Effector memory CD4-positive, alpha-beta T cell (primary cell): ENCODE measurements at places on chromosomes 1 and 21.

GRCh38 chr1:6634371-6635052 is 9.8 kb downstream of the THAP3 start:
- H3K27me3 ChIP-seq = no peaks in the 10 kb centered on the region
- no peak overlapping the region for H3K4me3 ChIP-seq
- no peak overlapping the region for H3K27ac ChIP-seq
- no peak for DNase-seq
- peaks cover 75% of the 10 kb centered on the region for H3K36me3 ChIP-seq
- H3K4me1 ChIP-seq = no peaks in the 10 kb centered on the region

DNA sequence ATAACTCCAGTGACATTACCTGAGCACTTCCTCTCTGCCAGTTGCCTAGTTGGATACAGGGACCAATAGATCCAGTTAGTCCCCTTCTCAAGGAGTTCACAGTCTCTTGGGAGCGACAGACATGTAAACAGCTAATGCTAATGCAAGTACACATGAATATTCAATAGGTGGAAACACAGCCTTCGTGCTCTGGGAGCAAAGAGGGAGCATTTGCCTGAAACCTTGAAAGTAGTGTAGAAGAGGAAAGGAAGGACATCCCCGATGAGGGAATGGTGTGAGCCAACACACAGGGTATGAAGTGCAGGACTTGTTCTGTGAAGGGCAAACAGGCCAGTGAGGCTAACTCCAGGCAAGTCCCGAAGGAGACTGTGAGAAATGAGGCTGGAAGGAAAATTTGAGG is 3.8 kb upstream of the TMEM222 start:
- H3K36me3 ChIP-seq = no peaks in the 10 kb centered on the region
- no peak overlapping the region for H3K4me3 ChIP-seq
- peaks cover 8% of the 10 kb centered on the region for H3K27me3 ChIP-seq
- no peak for DNase-seq
- peaks cover 8% of the 10 kb centered on the region for H3K4me1 ChIP-seq

DNA sequence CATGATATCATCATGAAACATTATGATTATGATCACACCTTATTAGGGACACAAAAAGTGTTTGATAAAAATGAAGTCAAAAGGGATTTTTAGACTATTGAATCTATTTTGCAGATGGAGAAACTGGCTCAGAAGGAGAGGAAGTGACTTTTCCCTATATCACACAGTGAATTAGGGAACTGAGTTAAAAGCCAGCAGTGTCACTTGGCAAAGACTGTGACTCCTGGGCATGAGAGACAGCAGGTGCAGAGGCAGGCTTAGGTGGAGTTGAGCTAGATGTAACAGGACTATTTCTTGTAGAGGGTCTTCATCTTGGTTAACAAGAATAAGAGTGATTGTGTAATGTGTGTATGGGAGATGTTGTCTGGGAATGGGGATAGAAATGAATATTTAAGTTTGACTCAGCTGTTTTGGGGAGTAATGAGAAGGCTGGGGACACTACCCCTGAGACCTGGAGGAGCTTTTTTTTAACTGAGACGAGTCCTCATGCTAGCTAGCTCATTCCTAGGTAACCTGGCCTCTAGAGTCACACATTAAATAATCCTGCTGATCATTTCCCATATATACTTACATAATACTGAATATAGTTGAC is 1.0 kb upstream of the CD84 start:
- H3K4me3 ChIP-seq = no peak overlapping the region
- no peaks in the 10 kb centered on the region for H3K27me3 ChIP-seq
- H3K27ac ChIP-seq = peak overlapping the region; percentile 34
- DNase-seq = no peak
- H3K36me3 ChIP-seq = no peaks in the 10 kb centered on the region

DNA sequence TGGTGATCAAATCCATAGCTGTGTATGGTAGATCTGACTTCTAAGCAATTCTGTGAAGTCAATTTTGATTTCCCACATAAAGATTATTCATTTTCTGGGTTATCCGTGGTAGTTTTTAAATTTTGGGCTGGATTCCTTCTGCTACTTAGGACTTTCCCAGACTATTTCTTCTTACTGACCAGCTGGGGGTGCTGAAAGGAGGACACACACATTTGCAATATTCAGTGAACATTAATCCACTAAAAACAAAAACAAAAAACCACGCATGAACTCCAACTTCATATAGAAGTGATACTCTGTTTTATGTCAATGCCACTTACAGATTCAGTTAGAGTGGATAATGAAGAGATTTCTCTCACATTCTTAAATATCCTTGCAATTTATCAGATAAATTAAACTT is 105.4 kb downstream of the KCTD3 start:
- H3K36me3 ChIP-seq = no peaks in the 10 kb centered on the region
- no peaks in the 10 kb centered on the region for H3K4me1 ChIP-seq
- H3K4me3 ChIP-seq = no peak overlapping the region
- DNase-seq = no peak

- H3K27ac ChIP-seq = no peak overlapping the region
- H3K27me3 ChIP-seq = no peaks in the 10 kb centered on the region
- H3K4me1 ChIP-seq = no peaks in the 10 kb centered on the region
- DNase-seq = no peak
- H3K4me3 ChIP-seq = no peak overlapping the region
Observed at GRCh38 chr1:199574950-199575349, 452.6 kb upstream of the NR5A2 start.

DNA sequence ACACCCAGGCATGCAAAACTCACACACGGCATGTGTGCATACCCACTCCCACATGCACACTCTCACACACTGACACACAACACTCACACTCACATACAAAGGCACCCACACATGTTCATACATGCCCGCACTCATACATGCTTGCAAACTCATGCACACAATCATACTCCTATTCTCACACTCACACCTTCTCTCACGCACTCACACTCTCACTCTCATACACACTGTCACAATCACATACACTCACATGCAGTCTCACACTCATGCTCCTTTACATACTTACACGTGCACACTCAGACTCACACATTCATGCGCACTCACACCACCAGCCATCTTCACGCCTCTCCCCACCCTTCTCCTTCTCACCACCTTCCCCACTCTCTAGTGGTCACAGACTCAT is 3.1 kb downstream of the SLC5A9 start:
- no peak for DNase-seq
- no peaks in the 10 kb centered on the region for H3K36me3 ChIP-seq
- no peaks in the 10 kb centered on the region for H3K27me3 ChIP-seq
- no peak overlapping the region for H3K27ac ChIP-seq

- H3K27me3 ChIP-seq = no peaks in the 10 kb centered on the region
- H3K36me3 ChIP-seq = no peaks in the 10 kb centered on the region
- no peak overlapping the region for H3K27ac ChIP-seq
Observed at GRCh38 chr1:10816233-10816632, 19.8 kb upstream of the CASZ1 start.

- no peak overlapping the region for H3K27ac ChIP-seq
- peaks cover 34% of the 10 kb centered on the region for H3K36me3 ChIP-seq
- no peaks in the 10 kb centered on the region for H3K27me3 ChIP-seq
Observed at GRCh38 chr21:46205766-46206162, 21.5 kb upstream of the SPATC1L start.

DNA sequence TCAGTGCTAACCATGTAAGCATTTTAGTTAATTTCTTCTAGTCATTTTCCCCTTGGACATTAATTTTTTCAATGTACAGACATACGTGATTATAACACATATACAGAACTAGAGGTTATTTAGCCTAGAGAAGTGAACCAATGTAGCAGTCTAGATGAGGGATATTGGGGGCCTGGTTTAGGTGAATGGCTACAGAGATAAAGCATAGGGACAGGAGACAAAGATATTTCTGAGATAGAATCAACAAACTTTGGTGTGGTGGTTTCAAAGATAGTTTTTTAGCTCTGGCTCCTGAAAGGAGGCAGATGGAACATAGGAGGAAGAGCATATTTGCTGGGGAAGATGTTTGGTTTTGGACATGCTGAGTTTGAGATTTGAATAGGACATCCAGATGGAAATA is 23.0 kb downstream of the RLF start:
- H3K4me1 ChIP-seq = peaks cover 4% of the 10 kb centered on the region
- H3K27ac ChIP-seq = no peak overlapping the region
- no peaks in the 10 kb centered on the region for H3K27me3 ChIP-seq
- peaks cover under 1% of the 10 kb centered on the region for H3K36me3 ChIP-seq
- DNase-seq = no peak
- H3K4me3 ChIP-seq = no peak overlapping the region

DNA sequence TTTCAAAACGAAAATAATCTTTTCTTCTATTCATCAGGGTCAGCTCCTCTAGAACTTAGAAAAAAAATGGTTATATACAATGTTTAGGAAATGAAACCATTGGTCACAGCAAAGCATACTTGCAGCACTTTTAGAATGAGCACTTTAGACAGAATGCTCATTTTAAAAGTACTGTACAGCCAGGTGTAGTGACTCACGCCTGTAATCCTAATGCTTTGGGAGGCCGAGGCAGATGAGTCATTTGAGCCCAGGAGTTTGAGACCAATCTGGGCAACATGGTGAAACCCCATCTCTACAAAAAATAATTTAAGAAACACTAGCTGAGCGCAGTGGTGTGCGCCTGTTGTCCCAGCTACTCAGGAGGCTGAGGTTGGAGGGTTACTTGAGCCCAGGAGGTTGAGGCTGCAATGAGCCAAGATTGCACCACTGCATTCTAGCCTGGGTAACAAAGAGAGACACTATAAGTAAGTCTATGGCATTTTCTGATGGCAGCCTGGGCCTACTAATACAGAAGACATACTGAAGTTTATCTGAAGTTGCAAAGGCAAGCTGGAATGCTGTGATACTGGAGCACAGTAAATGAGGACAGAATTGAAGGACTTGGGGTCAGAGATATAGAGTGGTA is 48.9 kb upstream of the ZNF326 start:
- no peak for DNase-seq
- no peaks in the 10 kb centered on the region for H3K36me3 ChIP-seq
- H3K27ac ChIP-seq = no peak overlapping the region
- no peak overlapping the region for H3K4me3 ChIP-seq

GRCh38 chr21:17196623-17197022 is 316.2 kb upstream of the CXADR start:
- no peaks in the 10 kb centered on the region for H3K36me3 ChIP-seq
- H3K4me1 ChIP-seq = no peaks in the 10 kb centered on the region
- no peak for DNase-seq
- no peaks in the 10 kb centered on the region for H3K27me3 ChIP-seq

DNA sequence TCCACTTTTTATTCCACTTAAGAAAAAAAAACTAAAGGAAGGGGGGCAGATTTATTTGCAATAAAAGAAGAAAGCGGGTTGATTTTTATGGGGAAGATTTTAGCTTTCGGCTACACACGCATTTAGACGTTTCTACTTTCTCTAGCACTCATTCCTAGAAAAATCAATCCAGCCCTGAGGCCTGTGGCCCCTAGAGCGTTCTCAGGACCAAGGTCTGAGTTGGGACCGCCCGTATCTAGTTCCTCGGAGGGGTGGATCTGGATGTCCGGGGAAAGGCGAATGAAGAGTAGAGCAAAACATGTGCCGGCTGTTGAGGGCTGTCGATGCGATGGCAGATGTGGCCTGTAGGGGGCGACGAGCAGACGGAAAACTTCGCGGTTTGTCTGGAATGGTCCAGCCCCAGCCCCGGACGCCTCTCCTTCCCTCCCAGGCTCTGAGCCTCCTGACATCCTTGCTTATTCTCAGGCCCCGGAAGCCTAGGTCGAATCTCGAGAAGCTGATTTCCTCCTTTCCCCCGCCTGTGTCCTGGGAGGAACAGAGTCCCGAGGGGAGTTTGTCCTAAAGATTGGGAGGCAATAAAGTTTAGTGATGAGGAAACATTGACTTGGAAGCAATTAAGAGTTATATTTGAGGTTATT is 5.2 kb downstream of the FOXD3 start:
- no peak overlapping the region for H3K4me3 ChIP-seq
- H3K27ac ChIP-seq = no peak overlapping the region
- H3K4me1 ChIP-seq = peaks cover 22% of the 10 kb centered on the region
- peaks cover 82% of the 10 kb centered on the region for H3K27me3 ChIP-seq
- no peaks in the 10 kb centered on the region for H3K36me3 ChIP-seq

DNA sequence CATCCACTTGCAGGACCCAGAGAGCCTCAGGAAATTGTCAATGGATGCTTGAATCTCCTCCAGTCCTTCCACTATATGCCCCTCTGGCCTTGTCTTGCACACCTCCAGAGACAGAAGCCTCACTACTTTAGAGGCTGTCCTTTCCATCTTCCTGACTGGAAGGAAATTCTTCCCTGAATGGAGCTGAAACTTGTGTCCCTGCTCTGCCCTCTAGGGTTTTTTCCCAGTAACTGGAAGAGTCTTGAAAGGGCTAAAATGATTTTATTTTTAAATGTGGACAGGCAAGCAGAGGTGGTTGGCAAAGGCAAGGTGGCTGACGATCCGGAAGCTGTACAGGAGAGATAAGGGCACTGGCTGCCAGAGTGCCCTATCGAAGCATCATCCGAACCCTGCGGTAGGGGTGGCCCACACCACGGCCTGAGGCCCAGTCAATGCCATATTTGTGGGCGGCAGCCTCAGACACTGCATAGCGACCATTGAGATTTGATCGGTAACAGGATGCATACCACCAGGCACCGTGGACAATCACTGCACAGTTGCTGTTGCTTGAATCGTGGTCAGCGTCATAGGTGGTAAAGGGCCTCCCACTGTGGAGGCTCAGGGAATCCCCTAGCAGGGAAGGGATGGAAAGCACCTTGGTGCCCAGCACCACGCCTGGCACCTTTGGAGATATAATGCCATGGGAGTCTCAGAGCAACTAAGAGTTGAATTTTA is 2.3 kb upstream of the MAP3K6 start:
- no peaks in the 10 kb centered on the region for H3K36me3 ChIP-seq
- H3K27me3 ChIP-seq = no peaks in the 10 kb centered on the region
- no peak overlapping the region for H3K27ac ChIP-seq
- H3K4me3 ChIP-seq = no peak overlapping the region

- peaks cover 16% of the 10 kb centered on the region for H3K36me3 ChIP-seq
- no peaks in the 10 kb centered on the region for H3K27me3 ChIP-seq
- H3K4me3 ChIP-seq = no peak overlapping the region
- DNase-seq = no peak
Observed at GRCh38 chr1:205595435-205595834, 36.4 kb downstream of the ELK4 start.

DNA sequence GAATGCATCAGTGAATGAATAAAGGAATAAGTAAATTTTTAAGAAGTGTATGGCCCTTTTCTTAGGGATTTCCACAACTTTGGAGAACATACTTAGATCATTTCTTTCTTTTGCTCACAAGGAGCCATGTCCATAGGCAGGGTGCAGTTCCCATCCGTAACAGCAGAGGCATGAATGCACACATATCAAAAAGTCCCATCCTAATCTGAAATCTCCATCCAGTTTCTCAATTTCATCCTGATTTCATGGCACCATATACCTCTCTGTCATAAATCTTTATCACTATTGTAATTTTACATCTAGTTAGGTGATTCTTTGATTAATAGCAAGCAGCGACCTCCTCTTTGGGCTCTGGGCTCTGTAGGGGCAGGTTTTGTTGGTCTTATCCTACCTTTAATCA is 359.2 kb downstream of the RRAGC start:
- peaks cover 3% of the 10 kb centered on the region for H3K27me3 ChIP-seq
- no peaks in the 10 kb centered on the region for H3K36me3 ChIP-seq
- no peaks in the 10 kb centered on the region for H3K4me1 ChIP-seq
- no peak overlapping the region for H3K27ac ChIP-seq
- H3K4me3 ChIP-seq = no peak overlapping the region
